Substantia nigra (tissue), 51 donors: ENCODE measurements at places on chromosomes 7 and 10.

DNA sequence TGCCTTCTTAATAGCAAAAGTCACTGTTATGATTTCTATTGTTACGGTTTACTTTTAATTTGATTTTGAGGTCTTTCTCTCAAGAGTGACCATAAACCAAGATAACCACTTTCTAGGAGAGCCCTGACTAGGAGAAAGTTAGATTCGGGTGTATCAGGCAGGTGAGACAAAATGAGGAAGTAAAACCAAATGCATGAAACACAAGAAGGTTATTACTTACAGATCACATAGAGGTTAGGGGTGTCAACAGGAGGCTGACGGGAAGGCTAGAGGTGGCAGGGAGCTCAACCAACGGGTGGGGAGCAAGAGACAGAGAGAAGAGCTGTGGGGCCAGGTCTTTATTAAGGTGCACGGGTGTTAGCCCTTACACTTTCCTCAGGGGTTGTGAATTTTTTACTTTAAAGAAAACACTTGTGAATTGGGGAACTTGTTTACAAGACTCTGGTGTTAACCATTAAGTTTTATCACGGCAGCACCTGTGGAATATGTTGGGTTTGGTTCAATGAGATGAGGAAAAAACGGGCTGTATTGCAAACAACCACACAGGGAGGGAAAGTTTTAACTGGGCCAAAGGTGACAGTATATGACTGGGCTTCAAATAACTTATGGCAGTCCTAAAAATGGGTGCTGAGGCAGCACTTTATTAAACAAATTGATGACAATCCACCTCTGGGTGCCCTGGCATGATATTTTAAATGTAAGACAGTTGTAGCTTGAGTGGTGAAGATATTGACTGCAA lies 154.9 kb downstream of the SDHAF3 start:
- DNase-seq = no peak

DNA sequence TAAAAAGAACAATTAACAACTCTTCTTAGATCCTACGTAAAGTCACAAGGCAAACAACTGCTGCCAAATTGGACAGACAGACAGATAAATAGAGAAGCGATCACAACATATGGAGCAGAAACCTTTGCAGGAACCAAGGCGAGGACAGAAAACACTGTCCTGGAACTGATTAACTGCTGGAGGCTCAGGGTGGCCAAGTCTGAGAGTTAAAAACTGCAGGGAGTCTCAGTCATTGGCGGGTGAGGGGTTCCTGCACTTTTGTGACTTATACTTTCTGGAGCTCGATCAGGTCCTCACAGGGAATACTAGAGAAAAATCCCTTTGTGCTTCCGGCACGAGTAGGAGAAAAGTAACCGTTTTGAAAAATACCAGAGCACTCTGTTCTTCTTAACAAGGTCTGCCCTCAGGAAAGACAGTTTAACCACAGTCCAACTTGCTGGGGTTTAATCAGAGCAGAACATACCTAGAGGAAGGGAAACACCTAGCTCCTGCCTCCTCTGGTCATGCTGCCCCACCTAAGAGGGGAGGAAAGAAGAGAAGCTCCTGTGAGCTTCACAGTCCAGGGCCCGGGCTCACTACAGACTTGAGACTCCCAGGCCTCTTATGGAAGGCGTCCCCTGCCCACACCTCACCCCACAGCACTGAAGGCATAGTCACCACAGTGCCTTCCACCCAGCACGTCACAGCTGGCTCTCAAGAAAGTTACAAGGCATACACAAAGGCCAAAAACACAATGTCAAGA lies 74.9 kb downstream of the LARP4B start:
- no peak for DNase-seq

GRCh38 chr7:92095380-92095779 lies 38.9 kb downstream of the CYP51A1 start:
- DNase-seq = no peak

GRCh38 chr7:101725921-101726320 lies 91.5 kb upstream of the CUX1 start:
- no peak for DNase-seq

- no peak for DNase-seq
Measured at GRCh38 chr10:64867501-64867962, 1346.3 kb downstream of the REEP3 start.

GRCh38 chr7:27000496-27000895 lies 95.3 kb downstream of the HOXA1 start:
- no peak for DNase-seq
